ENCODE measurements at places on chromosomes 1 and 21. TPM values are rescaled to one million over a fixed set of nuclear protein-coding genes. Genes with fewer than 3 reads are reported as not detected.
A peak's percentile ranks its signal among the peaks of the same experiment; 100 is the strongest.

GRCh38 chr1:155871390-155871789 lies 12.0 kb downstream of the SYT11 start:
- DNase-seq, result no peak
- H3K4me1 ChIP-seq, result no peaks in the 10 kb centered on the region

GRCh38 chr1:21217812-21218596 lies 41.3 kb upstream of the EIF4G3 start:
- no peaks in the 10 kb centered on the region for H3K27me3 ChIP-seq
- H3K36me3 ChIP-seq, result peaks cover 11% of the 10 kb centered on the region
- DNase-seq, result no peak
- H3K4me3 ChIP-seq, result no peak overlapping the region

DNA sequence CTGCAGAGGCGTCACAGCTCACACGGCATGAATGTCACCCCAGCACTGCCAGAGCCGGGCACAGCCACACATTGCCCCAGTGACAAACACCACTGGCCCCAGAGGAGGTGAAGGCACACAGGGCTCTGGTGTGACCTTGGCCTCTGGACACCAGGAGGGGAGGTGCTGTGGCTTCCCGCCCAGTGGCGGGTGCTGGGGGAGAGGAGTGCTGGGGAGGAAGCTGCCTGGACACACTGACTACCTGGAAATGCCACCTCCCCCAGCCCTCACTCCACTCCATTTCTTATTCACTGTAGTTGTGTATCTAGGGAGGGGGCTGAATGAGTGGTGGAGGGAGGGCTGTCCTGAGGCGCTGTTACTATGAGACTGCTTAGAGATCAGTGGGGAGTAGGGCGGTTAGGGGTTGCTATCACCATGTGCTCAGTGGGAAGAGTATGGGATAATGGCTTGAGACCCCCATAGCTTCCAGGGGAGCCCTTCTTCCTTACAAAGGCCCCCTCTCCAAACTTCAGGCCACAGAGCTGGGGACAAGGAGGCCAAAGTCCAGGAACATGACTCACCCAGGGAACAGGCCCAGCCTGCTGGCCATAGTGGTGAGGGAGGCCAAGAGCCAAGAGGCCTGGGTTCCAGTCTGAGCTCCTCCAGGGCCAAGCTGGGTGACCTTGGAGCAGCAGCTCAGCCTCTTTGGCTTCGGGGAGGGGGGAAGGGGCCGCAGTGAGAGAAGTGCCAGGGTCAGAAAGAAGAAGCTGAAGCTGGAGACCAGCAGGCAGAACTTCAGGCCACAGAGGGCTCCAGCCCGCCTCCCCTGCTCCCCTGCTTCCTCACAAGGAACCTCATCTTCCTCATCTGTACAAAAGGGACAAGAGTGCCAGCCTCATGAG lies 40.1 kb downstream of the AHDC1 start:
- H3K4me1 ChIP-seq, result peaks cover 22% of the 10 kb centered on the region
- no peak for DNase-seq
- H3K4me3 ChIP-seq, result no peak overlapping the region
- no peaks in the 10 kb centered on the region for H3K36me3 ChIP-seq

DNA sequence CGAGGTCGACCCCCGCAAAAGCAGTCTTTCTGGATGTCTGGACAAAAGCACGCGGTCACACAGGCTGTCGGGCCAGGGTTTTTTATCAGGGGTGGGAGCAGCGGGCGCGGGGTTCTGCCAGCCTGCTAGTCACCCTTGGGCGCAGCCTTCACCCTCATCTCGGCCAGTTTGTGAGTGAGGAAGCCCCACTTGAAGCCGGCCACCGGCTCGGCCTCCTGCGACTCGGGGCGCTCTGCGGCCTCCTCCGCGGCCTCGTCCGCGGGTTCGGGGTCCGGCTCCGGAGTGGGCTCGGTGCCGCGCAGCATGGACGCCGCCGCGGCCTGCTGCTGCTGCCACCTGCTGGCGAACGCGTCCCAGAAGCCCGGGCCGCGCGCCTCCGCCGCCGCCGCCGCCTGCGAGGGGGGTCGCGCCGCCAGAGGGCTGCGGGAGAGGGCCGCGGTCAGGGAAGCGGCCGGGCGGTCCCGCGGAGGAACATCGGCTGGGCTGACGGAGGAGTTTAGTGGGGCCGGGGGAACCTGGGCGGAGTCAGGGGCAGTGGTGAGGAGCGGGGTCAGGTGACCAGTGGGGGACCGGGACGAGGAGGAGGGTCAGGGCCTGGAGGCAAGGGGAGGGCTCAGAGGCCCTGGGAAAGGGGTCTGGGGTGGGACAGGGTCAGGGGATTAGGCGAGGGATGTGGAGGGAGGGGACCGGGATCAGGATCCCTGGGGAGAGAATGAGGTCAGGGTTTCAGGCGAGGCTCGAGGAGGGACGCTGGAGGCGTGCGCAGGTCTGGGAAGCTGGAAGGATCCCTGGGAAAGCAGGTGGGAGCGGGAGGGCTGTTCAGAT lies 4.5 kb downstream of the C1orf232 start:
- H3K27me3 ChIP-seq, result peaks cover 10% of the 10 kb centered on the region
- peak; percentile 39 for DNase-seq
- H3K27ac ChIP-seq, result no peak overlapping the region
- no peaks in the 10 kb centered on the region for H3K36me3 ChIP-seq
- peaks cover 18% of the 10 kb centered on the region for H3K4me1 ChIP-seq

DNA sequence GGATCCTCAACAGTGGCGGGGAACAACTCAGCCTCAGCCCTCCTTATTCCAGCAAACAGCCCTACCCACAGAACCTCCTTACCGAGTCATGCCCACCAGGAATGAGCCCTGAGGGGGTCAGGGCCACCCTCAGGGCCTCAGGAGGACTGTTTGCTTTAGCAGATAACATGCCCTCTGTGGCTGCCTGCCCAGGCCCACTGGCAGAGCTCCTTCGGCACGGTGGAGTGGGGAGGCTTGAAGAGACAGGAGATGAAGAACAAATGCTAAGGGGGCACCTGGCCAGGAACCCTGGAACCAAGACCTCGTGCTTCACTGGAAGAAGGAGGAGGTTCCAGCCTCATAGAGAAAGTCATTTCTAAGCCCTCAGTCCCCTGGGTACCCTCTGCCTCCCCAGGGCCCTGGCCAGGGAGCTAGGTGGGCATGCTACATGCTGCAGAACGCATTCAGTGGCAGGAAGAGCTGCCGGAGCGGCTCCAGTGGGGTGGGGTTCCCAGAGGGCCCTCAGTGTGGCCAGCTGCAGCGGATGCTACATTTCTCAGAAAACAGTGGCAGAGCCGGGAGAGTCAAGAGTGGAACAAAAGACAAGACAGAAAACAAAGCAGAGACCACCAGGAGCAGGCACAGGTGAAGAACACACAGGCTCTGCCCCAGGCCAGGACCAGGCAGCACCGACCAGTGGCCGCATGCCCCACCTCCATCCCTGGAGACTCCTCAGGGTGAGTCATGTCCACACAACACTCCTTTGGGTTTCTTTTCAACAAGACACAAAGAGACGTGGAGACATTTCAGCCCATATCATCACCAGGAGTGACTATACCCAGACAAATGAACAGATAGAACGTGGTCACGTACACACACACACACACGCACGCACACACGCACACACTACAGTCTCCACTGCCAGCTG lies 39.8 kb downstream of the RIMS3 start:
- H3K4me3 ChIP-seq, result no peak overlapping the region

DNA sequence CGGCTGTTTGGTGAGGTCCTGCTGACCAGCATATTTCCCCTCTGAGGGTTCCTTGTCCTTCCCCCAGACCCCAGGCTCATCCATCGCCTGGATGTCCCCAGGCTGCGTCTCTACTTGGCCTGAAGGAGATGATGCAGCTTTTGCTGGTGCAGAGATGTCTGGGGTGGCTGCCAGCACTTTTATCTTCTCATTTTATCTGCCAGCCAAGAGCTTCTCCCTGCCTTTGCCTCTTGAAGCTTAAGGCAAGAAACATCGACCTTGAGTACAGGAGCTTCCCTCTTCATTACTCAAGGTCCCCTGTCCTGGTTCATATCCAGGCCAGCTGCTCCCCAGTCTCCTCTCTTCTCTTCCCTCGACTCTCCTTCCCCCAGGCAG lies 9.2 kb upstream of the H6PD start:
- DNase-seq, result no peak
- H3K4me3 ChIP-seq, result no peak overlapping the region
- no peaks in the 10 kb centered on the region for H3K4me1 ChIP-seq
- no peaks in the 10 kb centered on the region for H3K36me3 ChIP-seq

GRCh38 chr1:111201275-111202090 lies 1.0 kb upstream of the DENND2D start:
- peaks cover 27% of the 10 kb centered on the region for H3K36me3 ChIP-seq
- peaks cover 54% of the 10 kb centered on the region for H3K4me1 ChIP-seq
- no peak for DNase-seq
- peak overlapping the region; percentile 96 for H3K4me3 ChIP-seq
- H3K27ac ChIP-seq, result peak overlapping the region; percentile 62

RHD gene
- 0.46 TPM for polyA plus RNA-seq

TFF3 gene
- not detected for polyA plus RNA-seq

Data from CD8-positive, alpha-beta memory T cell (primary cell).